Mesangial cell (primary cell): ENCODE measurements at places on chromosomes 2 and 18. TPM values are rescaled to one million over a fixed set of nuclear protein-coding genes. Genes with fewer than 3 reads are reported as not detected.

Gene KRCC1
- total RNA-seq = 7.7 and 9.0 TPM in 2 replicates

Gene FSIP2
- under 0.01 TPM in 2 replicates for total RNA-seq

Gene METTL4
- 4.9 and 9.3 TPM in 2 replicates for total RNA-seq

Gene CPLX4
- total RNA-seq = not detected in 2 replicates

Gene SRD5A2
- total RNA-seq = not detected in 2 replicates

Gene KIAA2012
- total RNA-seq = under 0.01 TPM in 1 of 2 replicates, not detected in the other

Gene IGFBP2
- total RNA-seq = 541 and 588 TPM in 2 replicates

Gene NEU4
- under 0.01 TPM in 1 of 2 replicates, not detected in the other for total RNA-seq

Gene FIGN
- 3.1 and 6.0 TPM in 2 replicates for total RNA-seq

Gene AGXT
- not detected in 2 replicates for total RNA-seq

Gene L3MBTL4
- total RNA-seq = 0.65 and 1.6 TPM in 2 replicates

Gene CABLES1
- 11.2 and 13.7 TPM in 2 replicates for total RNA-seq

Gene ATP8B1
- 19.5 and 23.5 TPM in 2 replicates for total RNA-seq

Gene LRATD1
- total RNA-seq = 0.49 and 2.8 TPM in 2 replicates

Gene GKN1
- not detected in 2 replicates for total RNA-seq
